ENCODE measurements at places on chromosomes 2 and 18.

- DNase-seq: no peak
Measured at GRCh38 chr2:43898134-43898837, 59.5 kb downstream of the ABCG8 start.

GRCh38 chr2:145501920-145502319 is 982.0 kb upstream of the ZEB2 start:
- DNase-seq: no peak

GRCh38 chr2:96138179-96139145 is at the start of gene ASTL:
ASTL (minus strand) TSS chr2:96138502; CDS start chr2:96138436, 66 bp downstream.
- DNase-seq: peak; percentile 74

DNA sequence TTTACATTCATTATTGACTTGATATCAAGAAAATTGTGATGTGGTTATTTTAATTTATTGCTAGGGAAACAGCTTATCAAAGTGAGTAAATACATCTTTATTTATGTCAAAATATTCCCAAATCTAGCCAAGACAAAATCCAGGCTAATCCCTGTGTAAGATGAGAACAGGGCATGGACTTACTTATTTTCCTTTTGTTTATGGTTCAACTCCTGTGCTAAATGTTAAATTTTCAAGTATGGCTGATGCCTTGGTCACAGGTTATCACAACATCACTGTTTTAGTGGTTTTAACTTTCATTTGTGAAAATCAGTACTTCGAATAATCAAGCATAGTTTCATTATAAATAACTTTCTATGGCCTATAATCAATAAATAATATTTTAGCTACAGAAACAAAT is 657.0 kb upstream of the SYT4 start:
- DNase-seq: no peak

- no peak for DNase-seq
Measured at GRCh38 chr18:48085781-48086487, 155.5 kb upstream of the SMAD2 start.

- no peak for DNase-seq
Measured at GRCh38 chr2:47389692-47390091, 13.3 kb upstream of the MSH2 start.

DNA sequence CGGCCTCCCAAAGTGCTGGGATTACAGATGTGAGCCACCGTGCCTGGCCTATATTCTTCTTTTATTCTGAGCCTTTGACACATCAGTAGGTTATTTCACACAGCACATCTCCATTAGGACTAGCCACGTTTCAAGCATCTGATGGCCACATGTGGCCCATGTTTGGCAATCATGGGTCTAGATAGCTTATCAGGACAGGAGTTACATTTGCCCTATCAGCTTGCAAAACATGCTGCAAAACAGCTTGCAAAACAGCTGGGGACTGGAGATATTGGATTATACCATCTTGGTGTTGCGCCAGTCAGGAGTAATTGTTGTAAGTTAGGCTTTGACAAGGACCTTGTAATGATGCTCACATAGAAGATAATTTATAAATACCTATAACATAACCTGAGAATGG is 94.9 kb downstream of the GBX2 start:
- DNase-seq: no peak

- no peak for DNase-seq
Measured at GRCh38 chr2:148720501-148721001, 76.0 kb downstream of the EPC2 start.

GRCh38 chr18:64331419-64331818 is 182.5 kb upstream of the LINC00305 start:
- DNase-seq: no peak

GRCh38 chr18:6796511-6796910 is 67.0 kb downstream of the ARHGAP28 start:
- DNase-seq: no peak

DNA sequence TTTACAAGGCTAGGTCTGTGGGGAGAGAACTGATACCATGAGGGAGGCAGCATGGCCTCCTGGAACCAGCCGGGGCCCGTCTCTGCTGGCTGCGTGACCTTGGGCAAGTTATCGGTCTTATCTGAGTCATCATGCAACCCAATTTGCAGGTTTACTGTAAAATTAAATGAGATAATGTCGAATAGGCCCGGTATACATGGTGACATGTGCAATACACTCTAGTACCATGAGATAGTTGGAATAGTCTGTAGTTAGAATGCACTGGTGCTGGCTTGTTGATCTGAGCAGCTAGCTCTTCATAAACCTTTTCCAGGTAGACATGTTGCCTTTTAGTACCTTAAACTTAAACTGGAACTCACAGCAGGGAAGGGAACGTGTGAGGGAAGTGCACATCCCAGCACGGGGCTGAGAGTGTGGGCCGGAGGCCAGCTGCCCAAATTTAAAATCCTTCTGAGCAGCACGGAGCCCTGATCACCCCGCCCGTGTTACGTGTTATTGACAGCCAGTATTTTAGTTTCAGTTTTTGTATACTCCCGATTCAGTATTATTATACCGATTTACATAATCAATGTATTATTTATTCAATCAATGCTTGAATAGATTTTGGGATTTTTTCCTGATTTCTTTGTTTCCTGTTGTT is 72.4 kb upstream of the HS6ST1 start:
- DNase-seq: no peak

GRCh38 chr2:172606285-172606684 is 50.4 kb downstream of the PDK1 start:
- no peak for DNase-seq

- DNase-seq: no peak
Measured at GRCh38 chr2:237617587-237617982, 9.8 kb upstream of the LRRFIP1 start.

GRCh38 chr18:62453864-62454263 is 69.0 kb upstream of the ZCCHC2 start:
- DNase-seq: no peak

- no peak for DNase-seq
Measured at GRCh38 chr2:133484106-133484505, 84.2 kb downstream of the NCKAP5 start.

Measured in GM12891 (cell line).